ENCODE measurements at places on chromosomes 2 and 18.

GRCh38 chr2:14354231-14354630 is 278.3 kb upstream of the LRATD1 start:
- no peak for DNase-seq

DNA sequence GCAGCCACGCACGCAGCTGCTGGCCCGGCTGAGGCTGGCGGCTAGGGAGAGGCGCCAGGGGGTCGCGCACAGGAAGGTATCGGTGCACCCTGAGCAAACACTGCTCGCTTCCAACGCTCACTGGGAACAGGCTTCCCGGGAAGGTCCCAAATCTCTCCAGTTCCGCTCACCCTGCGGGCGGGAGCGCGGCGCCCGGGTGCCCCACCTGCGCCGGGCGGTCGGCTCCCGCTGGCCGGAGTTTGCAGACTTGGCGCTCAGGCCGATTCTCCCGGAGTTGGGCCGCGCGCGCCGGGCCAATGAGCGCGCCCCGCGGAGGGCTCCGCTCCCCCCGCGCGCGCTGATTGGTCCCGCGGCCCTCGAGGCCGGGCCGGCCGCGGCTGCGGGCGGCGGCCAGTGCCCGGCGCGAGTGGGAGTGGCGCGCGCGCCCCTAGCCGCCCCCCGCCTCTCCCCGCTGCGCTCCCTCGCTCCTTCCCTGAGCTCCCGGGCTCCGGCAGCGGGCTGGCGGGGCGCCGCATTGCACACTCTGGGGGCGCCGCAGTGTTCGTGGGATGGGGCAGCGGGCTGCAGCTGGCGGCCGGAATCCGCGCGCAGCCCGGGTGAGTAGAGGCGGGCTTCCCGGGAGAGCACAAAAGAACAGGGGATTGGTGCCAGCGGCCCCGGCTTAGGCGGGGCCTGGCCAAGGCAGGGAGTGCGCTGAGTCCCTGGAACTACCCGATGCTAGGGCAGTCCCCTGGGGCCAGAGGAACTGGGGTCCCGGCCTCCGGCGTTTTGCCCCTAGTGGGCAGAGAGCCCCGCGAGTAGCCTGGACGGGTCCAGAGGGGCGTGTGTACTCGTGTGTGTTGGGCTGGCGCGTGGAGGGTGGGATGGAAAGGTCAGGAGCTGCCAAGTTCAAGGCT is at the start of gene LYPD6:
Gene LYPD6, plus strand, starts transcription at position 461 of the 896 bp plus-strand sequence. CDS start 107,122 bp downstream, outside the sequence.
- no peak for DNase-seq

DNA sequence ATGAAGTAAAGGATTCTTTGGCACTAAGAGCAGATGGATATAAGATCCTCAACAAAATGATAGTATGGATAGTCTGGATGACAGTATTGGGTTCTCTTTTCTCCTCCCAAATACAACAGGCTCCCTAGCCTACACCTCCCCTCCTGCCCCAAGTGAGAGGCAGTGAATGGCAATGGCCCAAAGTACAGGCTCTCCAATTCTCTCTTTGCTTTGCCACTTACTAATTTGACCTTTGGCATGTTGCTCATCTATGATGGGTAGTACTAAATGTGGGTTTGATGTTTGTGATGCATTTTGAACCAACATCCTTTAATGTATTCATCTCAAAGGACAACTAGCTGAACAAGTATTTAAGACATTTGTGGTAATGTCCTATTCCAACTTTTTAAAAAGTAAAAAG is 65.9 kb downstream of the EIF5B start:
- DNase-seq, result no peak

- DNase-seq, result no peak
These were observed 444.5 kb upstream of the SLC8A1 start for GRCh38 chr2:40896358-40896757.

GRCh38 chr2:127588241-127588640 is 52.8 kb downstream of the MYO7B start:
- no peak for DNase-seq

- no peak for DNase-seq
These were observed 929.7 kb downstream of the LRP1B start for GRCh38 chr2:141201016-141201565.

GRCh38 chr2:63049211-63049969 is 1.2 kb upstream of the OTX1 start:
- no peak for DNase-seq

DNA sequence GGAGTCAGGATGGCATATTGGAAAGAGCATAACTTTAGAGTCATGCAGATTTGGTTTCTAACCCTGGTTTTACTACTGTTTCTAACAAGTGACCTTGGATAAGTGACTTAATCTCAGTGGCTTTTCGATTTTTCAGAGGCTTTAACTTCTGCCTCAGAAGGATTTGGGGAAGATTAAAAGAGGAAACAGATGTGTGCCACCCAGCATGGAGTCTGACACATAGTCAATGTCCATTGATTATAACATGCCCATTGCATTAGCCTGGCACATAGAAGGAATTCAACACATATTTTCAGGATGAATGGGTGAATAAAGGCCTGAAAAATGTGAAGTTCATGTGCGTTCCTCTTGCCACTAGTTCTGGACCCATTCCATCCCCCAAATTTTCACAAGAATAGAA is 438.2 kb downstream of the EPHA4 start:
- DNase-seq, result no peak

DNA sequence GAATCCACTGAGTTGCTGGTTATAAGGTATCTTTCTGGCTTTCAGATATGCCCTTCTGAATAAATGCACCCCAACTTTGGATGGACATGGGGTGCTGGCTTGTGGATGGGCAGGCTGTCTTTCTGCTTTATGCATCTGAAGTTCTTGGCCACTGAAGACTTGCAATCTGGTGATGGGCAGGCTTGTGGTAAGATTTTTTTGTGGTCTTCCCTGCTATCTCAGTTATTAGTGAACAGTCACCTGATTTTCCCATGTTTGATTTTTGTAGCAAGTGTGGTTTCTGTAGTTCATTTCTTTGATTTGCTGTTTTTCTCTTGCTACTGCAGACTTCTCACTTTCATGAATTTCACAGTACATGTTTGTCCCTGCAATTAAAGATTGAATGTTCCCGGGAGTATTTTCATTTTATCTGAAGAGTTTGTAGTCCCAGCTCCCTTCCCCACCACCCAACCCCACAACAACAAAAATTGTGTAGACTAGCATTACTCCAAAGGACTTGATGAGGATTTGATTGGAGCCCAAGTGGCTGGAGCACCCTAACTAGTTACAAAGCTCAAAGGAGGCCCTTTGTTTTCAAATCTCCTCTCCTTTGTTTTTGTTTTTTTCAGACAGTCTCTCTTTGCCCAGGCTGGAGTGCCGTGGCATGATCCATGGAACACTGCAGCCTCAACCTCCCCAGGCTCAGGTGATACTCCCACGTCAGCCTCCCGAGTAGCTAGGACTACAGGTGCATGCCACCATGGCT is 63.6 kb upstream of the MGAT5 start:
- DNase-seq, result no peak

- no peak for DNase-seq
These were observed 185.4 kb downstream of the ST6GAL2 start for GRCh38 chr2:106700616-106701015.

- DNase-seq, result peak; percentile 62
These were observed 32.8 kb downstream of the GRHL1 start for GRCh38 chr2:9984217-9984739.

DNA sequence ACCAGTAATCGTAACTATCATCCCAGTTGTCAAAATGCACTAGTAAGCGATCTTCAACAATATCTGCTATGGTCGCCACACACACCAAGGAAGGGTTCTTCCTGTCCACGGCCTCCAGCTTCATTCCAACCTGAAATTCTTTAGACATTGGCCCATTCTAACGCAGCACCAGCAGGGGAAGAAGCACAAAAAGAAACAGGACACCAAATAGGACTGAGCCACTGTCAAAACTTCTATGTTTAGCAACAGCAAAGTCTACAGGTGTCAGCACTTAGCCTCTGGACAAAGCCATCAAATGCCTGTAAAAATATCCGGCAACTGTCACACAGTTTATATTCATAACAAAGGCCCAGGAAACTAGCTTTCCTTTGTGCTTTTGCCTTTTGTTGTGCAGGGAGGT is 175.0 kb downstream of the L3MBTL4 start:
- DNase-seq, result no peak

DNA sequence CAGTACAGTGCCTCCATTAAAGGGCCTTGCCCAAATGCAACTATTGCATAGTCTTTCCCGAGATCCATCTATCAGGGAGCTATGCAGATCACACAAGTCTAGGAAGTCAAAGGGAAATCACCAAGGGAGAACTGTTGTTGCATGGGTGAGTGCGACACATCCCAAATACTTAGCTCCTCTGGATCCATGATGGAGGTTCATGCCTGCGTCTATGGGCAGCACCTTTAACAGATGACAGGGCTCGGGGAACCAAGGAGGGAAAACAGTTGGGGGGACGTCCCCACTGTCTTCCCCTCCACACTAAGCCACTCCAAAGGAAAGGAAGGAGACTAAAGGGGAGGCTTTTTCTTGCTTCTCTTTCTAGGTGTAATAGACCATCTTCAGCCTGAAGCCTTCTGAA is 552.8 kb upstream of the PKDCC start:
- peak; percentile 1 for DNase-seq

DNA sequence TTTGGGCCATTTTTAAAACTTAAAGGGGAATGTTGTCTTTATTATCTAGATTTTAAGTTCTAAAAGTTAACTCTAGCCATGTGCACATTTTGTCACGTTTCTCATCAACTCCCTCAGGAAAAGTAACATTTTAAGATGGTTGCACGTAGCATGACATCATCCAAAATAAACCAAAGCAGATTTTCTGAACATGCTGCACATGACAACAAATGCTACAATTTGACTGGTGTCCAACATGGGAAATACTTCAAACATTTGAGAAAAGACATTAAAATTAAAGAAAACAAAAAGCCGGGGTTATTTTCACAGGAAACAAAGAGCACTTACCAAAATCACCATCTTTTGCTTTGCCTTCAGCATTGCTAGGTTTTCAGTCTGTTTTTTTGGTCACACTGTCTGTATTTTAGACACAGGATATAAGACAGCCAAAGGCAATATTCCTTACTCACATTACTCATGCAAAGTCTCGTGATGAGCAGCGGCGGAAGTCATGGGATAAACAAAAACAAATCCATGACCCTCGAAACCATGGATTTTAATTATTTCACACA is 51.3 kb upstream of the RND3 start:
- no peak for DNase-seq

DNA sequence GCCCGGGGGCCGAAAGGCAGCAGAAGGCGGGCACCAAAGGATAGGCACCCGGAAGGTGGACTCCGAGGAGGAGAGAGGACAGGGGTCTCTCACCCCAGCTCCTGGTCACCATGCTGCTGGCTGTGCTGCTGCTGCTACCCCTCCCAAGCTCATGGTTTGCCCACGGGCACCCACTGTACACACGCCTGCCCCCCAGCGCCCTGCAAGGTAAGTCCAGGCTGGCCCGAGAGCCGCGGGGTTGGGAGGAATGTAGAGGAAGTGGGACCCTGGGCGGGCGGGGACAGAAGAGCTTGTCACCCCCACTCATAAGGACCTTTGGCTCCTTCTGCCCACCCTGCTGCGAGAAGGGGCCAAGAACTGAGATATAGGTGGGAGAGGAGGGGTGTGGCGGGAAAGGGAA is 301 bp downstream of the PRSS56 start:
- DNase-seq, result no peak

- DNase-seq, result no peak
These were observed 105.6 kb upstream of the STK17B start for GRCh38 chr2:196277002-196277401.

DNA sequence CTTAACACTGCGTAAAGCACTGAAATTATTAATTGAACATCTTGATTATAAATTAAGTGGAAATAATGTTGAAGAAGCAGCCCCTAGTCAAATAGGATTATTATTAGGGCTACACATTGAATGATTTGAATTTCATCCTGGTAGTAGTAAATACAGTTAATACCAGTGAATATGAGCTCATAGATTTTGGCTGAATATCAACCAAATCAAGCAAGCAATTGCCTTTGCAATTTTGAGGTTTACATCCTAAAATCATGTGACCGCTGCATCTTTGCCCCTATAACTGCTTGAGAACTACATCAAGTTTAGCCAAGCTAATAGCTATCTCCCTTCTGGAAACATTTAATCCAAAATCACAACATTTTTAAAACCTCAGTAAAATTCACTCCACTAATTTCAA is 801.2 kb upstream of the PIK3C3 start:
- DNase-seq, result no peak

DNA sequence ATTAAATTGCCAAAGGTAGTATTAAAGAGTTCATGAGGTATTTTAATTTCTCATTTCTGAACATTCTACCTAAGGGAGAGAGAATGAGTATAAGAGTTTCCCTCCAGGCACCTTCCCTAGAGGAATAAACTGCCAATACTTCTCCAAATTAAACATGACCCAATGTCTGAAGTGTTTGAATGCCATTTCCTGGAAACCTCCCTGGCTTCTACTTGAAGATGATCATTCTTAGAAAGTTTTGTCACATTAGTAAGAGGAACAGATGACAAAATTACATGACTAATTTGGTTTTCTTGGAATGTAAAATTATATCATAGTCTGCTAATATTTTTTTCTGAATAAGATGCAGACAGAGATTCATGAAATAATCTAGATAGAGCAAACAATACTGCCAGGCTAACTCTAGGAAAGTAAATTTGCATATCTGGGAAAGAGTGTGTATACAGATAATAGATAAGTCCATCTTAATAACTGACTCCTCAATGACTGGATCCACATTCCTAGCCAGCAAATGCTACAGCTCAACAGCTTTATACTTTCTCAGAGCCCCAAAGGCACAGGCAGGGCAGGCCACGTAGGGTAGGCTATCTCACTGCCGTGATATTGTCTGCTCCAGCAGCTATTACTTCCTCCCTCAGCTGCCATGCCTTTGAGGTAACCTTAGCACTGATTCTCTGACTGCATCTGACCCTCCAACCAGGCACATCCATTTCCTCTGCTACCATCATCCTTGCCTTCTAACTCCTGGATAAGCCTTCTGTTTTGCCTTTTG is 630.8 kb upstream of the PIK3C3 start:
- no peak for DNase-seq

GRCh38 chr2:65530547-65531320 is 98.3 kb upstream of the SPRED2 start:
- DNase-seq, result no peak

GRCh38 chr18:79940814-79941472 is 10.5 kb downstream of the SLC66A2 start:
- DNase-seq, result no peak

DNA sequence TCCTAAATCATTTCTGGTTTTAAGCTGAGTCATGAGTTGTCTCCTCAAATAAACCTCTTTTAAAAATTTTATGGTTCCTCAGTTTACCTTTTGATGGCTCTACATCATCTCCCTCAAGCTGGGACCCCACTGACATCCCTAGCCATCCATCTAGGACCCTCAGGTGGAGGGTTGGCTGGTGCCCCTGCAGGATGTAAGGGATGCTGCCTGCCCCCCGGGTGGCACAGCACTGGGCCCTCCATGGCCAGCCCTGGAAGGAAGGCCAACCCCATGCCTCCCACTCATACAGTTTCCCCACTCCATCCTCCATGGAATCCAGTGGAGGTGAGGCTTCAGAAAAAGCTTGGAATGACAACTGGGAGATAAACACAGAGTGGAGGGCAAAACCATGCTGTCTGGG is 17.2 kb upstream of the GPC1 start:
- no peak for DNase-seq

DNA sequence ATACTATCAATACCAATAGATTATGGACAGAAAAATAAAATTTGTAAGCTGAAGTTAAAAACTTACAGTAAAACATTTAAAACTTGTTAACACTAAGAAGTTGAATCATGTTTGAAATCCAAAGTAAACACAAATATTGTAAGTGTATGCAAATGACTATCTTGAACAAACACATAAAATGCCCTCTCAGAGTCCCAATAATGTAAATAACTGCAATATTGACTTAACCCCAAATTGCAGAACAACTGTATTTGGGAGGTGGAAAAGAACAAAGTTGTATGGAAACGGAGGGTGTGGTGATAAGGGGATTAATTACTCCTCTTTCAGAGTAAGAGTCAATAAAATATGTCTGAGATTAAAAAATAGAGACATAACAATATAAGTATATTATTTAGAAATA is 140.0 kb upstream of the NOL4 start:
- no peak for DNase-seq

Data from activated CD4-positive, alpha-beta T cell treated with anti-CD3 and anti-CD28 coated beads, Interleukin-2, amount 50 U/mL, for 16 hours (primary cell).